ENCODE measurements at places on chromosomes 11 and 22.

GRCh38 chr11:15119826-15120225, 5.1 kb downstream of the INSC start:
- peak; percentile 40 for DNase-seq

- no peak for DNase-seq
Measured at GRCh38 chr11:94665116-94665659, 98.0 kb downstream of the PIWIL4 start.

- no peak for DNase-seq
Measured at GRCh38 chr11:128872594-128872993, 5.5 kb upstream of the KCNJ1 start.

GRCh38 chr11:11822946-11823345, 18.8 kb upstream of the USP47 start:
- no peak for DNase-seq

DNA sequence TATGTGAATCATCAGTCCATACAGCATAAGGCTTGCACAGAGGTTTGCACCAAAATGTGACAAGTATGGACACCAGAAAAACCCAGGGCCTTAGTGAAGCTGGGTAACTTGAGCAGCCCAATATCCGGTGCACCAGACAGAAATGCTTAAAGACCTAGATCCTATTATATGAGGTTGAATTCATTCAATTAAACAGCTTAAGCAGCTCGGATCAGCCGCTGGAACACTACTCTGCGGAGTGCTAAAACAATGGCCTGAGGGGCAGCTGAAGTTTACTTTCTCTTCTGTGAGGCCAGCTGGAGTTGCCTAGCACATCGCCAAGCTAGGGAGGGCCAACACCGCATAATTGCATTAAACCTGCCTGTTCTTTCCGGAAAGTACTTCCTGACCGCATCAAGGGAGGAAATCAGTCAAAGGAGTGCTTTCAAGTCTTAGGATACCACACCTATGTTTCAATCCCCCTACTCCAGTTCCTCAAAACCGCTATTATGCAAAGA, 17.0 kb upstream of the FAM181B start:
- DNase-seq, result no peak

GRCh38 chr11:19846654-19847305, 134.1 kb downstream of the NAV2 start:
- DNase-seq, result peak; percentile 30

- peak; percentile 72 for DNase-seq
Measured at GRCh38 chr11:58301576-58301975, 33.5 kb upstream of the OR10W1 start.

- no peak for DNase-seq
Measured at GRCh38 chr22:46620588-46621242, 529 bp downstream of the GRAMD4 start.

DNA sequence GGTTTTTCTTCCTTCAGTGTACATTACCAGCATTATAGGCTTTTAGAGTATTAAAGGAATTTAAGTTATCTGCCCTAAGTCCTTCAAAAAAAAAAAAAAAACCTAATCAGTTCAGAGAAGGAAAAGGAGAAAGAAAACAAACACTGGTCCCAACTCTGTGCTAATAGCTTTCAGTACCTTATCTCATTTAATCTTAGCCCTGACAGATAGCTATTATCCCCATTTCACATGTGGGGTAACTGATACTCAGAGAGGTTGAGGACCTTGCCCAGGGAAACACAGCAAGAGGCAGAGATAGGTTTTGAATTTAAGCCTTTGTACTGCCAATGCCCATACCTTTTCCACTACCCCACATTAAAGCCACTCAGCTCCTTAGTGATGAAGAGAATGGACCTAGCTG, 43.4 kb downstream of the FAT3 start:
- DNase-seq, result no peak

DNA sequence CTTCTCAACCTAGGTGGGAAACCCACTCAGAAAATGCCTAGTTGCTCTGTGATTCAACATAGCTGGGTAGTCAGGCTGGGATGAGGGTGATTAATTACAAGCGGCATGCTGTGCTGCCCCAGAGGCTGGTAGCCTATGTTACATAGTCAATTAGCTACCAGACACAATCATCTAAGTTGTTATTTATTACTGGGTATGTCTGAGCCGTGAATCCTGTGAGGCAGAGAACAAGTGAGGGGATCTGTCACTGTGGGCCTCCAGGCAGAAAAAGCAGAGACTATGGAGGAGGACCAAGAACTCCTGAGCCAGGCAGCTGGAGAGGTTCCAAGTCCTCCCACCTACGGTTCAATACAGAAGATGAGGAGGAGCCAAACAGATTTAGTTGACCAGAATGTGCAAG, 186.6 kb upstream of the BDNF start:
- no peak for DNase-seq

Data from fibroblast of mammary gland (primary cell).